ENCODE measurements at places on chromosomes 5 and 9.

GRCh38 chr5:14226992-14227391 lies 83.8 kb downstream of the TRIO start:
- DNase-seq, result no peak

DNA sequence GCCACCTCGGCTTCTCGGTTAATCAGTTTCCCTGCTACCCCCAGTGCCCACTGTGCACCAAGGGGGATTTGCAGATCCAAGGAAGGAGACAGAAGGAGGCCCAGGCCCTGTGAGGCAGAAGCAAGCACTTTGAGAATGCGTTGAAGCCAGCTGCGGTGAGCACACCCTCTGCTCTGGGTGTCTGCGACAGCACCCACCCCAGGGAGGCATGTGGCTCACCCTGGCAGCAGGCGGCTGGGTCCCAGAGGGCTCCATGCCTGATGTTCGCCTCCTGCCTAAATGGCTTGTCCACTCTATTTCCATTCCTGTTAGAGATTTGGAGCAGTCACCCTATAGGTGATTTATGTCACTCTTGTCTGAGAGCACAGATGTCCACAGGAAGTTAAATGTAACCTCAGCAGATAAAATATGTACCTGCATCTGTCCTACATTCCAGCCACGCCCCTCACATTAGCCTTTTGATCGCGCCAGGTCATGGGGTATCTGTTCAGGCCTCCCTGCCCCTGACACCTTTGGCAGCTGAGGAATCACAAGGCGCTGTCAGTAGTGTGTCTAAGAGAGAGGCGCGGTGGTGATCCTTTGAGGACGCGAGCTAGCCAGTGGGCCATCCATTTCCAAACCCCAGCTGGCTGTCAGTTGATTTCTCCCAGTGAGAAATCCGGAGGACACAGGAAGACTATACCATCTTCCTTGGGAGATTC lies 28.1 kb downstream of the PTGES2 start:
- no peak for DNase-seq

- peak; percentile 94 for DNase-seq
These were observed at the start of gene PIK3R1 for GRCh38 chr5:68215208-68215897. Gene PIK3R1, plus strand, starts transcription at chr5:68215756. Its CDS starts 10,920 bp downstream, at chr5:68226676.

- no peak for DNase-seq
These were observed 131.2 kb downstream of the WNK2 start for GRCh38 chr9:93315118-93315517.

DNA sequence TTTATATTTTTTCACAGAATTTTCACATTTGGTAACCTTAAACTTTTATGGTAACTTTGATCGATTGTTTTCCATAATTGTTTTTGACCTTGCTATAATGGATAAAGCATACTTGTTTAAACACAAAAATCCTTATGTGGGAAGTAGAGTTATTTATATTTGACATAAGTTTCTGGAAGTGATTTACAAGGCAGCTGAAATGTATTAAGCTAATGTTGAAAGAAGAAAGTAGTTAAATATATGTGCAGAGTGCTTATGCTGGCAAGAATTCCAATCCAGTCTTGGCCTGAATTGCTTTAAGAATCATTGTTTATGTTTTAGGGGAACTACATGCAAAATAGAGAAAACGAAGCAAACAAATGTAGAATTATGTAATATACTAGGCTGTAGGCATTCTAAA lies 763.6 kb downstream of the TAF11L14 start:
- no peak for DNase-seq

- no peak for DNase-seq
These were observed 50.1 kb upstream of the FBXL17 start for GRCh38 chr5:108432024-108432423.

DNA sequence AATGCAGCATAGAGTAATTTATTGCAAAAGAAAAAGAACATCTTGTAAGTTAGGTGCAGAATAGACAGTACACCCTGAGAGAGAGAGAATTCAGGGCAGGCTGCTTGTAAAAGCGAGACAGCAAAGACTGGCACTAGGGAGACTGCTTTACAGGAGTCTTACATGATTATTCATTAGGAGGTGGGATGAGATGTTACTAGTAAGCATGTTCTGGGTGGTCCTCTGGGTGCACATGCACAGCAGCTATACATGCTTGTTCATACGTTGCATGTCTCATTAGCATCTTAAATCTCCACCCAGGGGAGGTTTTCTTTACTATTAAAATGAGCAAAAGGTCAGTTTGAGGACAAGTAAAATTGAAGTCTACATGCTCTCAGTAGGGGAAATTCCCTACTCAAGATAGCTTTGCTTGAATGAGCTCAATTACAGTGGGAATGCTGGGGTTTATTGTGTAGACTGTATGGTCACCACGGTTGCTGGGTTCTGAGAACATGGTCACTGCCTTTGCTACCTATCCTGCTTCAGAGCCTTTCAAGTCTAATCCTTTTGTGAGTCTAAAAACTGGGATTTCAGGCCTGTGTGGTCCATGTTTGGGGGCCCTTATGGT lies 60.6 kb downstream of the RGS7BP start:
- DNase-seq, result no peak

DNA sequence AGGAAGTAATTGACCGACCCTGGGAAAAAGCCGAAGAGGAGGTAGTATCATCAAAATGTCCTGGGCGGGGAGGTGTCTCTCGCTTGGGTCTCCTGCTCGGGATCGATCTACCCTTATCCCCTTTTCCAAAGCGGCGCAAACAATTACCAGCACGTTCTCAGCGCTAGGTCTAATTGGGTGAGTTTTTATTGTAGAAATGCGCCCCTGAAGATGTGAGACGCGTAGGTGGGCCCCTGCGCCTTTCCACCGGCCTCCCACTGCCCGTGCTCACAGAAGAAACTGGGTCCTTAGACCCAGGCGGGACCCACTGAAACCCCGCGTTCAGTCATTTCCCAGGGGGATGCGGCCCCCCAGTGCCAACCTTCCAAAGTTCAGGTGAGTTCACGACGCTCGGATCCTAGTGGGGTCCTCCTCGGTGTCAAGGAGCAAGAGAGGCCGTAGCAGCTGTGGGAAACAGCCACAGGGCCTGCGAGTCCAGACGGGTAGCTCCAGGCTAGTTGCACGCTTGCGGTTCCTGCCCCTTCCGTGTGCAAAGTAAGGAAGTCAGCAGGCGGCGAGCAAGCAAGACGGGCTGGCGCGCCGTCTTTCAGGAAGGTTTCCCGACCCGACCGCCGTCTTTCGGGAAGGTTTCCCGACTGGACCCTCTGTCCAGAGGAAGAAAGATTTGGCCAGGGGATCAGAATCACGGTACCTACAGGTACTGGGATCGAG lies 1.5 kb downstream of the SMIM32 start:
- DNase-seq, result peak; percentile 35

GRCh38 chr5:141529002-141529401 lies 40.1 kb downstream of the PCDHGC5 start:
- DNase-seq, result no peak

DNA sequence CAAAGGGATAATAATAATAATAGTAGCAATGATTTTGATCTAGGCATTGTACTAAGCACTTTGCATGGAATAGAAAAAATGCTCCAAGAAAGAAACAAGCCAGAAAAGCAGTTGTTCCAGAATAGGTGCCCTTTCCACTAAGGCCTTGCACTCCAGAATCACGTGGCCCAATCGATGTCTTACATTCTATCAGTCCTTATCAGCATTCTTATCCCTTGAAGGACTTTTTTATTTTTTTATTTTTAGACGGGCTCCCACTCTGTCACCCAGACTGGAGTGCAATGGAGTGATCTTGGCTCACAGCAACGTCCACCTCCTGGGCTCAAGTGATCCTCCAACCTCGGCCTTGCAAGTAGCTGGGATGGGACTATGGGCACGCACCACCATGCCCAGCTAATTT lies 36.5 kb downstream of the PDZD2 start:
- DNase-seq, result no peak

DNA sequence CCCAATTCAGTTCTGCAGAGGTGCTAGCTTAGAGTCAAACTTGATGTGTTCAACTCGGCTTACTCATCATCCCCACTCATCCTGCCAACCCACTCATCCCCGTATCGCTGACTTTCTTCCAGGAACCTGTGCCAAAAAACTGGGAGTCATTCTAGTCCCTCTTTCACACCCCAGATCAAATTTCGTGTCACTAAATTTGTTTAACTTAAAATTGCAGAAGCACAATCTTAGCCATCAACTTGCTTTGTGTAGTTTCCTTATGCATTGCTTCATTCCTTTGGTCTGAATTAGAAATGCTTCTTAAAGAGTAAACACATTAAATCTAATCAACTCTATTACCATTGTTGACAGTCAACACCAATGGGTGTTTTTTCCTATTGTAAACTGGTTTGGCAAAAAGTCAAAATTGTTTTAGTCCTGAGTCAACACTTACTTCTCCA lies 162.4 kb downstream of the TTC39B start:
- no peak for DNase-seq

DNA sequence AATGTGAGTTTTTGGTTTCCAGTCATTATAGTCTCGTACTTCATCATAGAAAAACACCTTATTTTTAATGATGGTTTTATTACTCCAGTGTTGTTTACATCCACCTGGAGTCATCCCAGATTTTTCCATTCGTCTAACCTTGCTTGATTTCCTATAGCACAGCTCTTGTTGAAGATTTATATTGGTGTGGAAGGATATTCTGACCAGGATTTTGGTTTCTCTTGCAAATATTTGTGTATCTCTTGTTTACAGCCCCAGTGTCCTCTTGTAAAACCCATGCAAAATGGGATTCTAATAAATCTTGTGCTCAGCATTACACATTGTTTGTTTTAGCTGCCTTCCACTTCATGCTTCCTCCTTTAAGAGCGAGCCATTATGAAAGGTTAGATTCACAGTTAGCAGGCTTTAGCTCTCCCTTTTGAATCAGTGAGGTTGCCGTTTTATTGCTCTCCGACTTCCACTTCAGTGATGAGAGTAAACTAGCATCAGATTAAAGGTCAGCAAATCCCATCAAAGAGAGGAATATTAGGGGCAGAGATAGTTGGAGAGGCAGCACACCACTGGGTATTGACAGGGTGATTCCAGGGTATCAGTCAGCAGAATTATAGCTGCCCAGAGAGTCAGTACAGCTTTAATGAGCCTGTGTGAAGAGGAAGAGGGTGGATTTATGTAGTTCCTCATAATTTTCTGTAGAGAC lies 157.1 kb downstream of the PBX3 start:
- DNase-seq, result peak; percentile 69

DNA sequence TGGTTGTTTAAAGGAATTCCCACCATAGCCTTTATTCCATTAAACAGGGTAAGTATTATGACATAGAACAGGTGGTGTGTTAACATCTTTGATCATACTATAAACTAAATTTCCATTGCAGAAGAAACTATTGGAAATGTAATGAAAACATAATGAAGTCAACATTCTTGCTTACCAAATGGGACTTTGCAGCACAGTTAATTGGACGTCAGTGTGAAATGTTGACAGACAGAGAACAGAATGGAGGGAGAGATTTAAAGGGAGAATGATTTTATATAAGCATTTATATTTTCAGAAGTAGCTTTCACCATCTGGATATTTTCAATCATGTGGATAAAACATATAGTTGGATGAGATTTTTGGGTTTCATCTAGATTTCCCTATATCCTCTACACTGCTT lies 311.3 kb downstream of the TUSC1 start:
- no peak for DNase-seq

DNA sequence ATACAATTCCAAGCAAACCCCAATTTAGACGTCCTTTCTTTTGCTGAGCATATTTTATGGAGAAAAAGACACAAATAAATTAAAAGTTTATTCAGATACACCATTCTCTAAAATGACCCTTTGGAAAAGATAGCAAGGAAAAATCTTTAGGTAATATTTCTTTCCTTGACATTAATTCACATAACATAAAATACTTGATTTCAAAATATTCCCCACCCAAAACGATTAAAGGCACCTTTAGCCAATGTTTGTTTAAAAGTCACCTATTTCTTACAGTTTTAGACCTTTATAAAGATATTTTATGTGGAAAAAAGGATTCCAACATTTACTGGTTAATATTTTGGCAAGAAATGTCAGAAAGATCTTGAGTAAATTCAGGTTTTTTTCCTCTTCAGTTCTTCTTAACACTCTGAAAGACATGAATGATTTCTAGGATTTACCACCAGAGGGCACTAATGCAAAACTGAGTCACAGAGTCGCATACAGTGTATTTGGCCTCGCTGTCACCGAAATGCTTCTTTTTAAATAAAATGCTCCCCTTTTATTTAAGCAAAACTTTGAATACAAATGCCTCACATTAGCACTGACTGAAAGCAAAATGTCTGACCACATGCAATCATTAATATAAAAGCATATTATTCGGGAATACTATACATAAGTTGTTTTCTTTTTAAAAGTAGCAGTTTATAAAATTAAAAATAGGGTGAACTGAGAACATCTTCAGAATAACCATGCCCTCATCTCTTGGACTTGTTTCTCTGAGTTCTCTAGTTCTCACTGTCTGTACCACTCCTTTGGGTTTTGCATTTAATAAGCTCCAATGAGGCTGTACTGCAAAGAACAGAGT lies 122.5 kb downstream of the SLC1A3 start:
- DNase-seq, result peak; percentile 70

- DNase-seq, result peak; percentile 61
These were observed 208.4 kb downstream of the MEF2C start for GRCh38 chr5:88674356-88675167.

GRCh38 chr9:73118286-73118685 lies 33.4 kb upstream of the ANXA1 start:
- DNase-seq, result no peak

DNA sequence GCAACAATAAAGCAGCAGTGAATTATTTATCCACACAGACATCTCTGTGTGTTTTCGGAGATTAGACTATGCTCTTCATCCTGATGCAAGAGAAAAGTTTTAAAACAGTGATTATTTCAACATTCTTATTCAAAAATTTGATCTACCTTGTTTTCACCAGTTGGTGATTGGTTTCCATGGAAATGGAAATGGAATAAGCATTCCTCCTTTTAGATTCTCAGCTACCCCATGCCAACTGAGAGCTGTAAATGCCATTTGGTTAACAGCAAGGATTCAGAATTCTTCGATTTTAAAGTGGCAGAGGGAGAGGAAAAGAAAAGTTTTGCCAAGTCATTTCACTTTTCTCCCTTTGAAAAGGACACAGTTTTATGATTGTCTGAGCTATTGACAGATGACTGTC lies 154.7 kb downstream of the PCSK5 start:
- DNase-seq, result no peak

DNA sequence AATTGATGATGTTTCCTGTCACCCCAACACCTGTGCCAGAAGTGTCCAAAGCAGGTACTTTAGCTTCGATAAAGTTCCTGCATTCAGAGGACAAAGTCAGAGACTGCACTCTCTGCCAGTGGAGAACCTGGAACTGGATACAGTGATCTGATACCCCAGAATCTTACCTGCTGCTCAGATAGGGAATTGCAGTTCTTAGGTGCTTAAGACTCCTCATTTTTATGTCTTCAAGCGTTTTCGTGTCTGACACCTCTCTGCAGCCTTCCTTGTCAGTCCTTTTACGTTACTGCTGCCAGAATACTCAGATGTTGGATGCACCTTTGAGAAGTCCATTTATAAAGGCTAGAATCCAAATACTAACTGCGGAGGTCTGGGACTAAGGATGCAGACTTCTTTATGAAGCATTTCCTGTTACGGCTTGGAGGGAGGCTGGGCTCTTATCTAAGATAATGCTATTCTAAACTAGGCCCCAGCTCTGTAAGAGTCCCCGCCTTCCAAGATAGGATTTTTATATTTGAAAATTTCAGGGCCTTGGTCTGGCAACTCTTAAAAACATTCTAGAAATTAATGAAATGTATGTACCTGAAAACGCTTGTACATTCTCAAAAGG lies 1.9 kb downstream of the ISOC1 start:
- no peak for DNase-seq

All from KBM-7 (cell line).